ENCODE measurements at places on chromosomes 6 and 20.

DNA sequence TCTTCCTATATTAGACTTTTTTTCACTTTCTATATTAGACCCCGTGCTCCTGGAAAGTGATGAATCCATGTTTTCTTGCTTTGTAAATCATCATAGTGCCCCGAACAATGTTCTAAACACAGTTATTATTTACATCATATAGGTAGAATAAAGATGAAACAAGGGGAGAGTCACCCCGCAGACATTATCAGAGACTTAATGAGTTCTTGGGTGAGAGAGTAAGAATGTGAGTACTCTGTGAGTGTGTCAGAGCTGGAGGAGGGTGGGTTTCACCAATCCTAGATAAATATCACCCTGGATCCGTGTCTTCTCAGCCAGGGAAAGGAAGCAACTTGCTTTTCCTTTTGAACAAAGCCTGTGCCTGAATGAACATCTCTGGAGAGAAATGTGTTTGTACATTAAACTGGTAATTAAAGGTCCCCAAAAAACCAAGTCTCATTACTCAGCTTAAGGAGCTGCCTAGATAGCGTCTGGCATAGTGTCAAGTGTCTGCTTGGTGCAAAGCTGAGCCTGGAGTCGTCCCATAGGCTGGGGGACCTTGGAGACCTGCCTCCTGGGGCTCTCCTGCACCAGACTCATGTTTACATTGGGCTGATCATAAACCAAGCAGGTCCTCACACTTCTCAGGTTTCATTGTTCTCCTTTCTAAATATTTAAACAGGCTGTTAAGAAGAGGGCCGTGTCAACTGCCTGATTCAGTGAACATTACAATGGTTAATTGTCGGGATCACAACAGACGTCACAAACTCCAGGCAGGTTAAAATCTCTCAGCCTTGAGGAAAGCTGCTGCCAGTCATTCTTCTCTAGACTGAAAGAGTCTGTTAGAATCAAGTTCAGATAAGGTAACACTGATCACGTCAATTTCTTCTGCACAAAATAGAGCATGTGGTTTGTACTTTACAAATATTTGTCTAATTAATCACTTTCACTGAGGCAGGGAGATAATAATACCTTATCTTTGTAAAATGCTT, 179.7 kb upstream of the MYLIP start:
- DNase-seq: peak; percentile 4

DNA sequence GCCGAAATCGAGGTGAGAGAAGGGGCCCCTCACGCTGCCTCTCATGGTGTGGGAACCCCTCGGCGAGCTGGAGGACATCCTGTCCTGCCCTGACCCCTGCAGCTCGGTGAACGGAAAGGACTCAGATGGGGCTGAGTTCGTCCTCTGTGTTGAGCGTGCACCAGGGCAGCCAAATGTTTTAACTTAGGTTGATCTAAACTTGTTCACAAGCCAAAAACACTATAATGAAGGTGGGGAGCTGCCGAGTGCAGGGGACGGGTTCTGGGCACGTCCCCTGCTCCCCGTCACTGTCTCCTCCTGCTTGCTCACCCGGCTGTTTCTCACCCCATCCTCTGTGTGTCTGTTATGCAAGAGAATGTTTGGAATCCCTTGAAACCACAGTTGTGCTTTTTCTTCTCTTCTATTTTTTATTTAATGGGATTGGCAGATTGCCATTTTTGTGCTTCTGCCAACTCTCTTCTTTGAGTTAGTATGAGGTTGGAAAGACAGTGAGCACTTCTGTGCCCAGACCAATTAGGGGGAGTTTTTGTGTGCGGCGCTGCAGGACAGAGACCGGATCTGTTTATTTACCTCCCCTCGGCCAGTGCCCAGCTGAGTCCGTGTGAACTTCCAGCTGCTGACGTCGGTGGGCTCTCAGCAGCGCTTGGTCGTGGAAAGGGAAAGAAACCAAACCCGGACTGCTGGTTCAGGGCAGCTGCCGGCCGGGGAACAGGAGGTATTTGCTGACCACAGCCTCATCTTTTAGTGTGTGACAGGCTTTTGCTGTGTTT, 158.1 kb downstream of the DTNBP1 start:
- no peak for DNase-seq

DNA sequence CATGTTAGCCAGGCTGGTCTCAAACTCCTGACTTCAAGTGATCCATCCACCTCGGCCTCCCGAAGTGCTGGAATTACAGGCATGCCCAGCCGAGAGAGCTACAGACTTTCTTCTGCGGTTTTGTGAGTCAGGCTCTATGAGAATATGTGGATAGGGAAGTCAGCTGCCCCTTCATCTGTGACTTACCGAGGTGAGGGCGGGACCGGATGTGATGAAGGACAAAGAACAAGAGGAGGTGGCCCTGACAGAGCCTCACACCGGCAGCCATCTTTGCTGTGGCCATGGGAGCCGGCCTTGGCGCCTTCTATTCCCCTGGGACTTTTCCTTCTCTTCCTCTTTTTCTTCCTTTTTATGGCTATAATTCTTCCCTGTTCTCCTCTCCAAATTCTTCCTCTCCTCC, 67.0 kb downstream of the IYD start:
- no peak for DNase-seq

GRCh38 chr6:122736616-122737015, 42.9 kb upstream of the FABP7 start:
- DNase-seq: no peak

DNA sequence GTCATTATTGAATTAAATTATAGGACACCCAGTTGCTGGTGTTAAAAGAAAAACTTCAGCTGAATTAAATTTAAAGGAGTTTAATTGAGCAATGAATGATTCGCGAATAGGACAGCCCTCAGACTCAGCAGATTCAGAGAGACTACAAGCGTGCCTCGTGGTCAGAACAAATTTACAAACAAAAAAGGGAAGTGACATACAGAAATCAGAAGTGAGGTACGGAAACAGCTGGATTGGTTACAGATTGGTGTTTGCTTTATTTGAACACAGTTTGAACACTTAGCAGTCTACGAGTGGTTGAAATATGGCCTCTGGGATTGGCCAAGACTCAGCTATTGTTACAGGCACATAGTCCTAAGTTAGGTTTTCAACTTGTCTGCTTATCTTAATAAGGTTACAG, 25.8 kb upstream of the TNFRSF21 start:
- peak; percentile 36 for DNase-seq

DNA sequence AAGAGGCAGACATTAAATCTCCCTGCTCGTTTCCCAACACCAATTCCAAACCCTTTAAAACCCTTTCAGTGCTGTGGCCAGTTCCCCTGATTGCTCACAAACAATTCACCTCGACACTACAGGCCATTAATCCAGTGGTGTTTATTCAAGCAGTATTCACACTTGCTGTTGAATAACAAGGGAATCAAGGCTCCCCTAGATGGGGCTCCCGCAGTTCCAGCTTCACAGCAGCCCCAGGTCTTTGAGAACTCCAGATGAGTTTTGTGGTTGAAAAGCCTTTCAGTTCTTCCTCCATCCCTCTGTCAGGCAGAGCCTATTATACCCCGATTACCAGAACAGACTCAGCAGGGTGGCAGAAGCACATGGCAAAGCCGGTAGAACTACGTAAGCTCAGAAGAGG, 36.2 kb downstream of the JAG1 start:
- no peak for DNase-seq
